Activated CD4-positive, alpha-beta T cell treated with anti-CD3 and anti-CD28 coated beads, Interleukin-2, amount 10 ng/mL, durations not matched to agents 7 days and 5 days (primary cell): ENCODE measurements at places on chromosomes 11 and 22. TPM values are rescaled to one million over a fixed set of nuclear protein-coding genes. Genes with fewer than 3 reads are reported as not detected.

Gene OTOG
- not detected for total RNA-seq

DNA sequence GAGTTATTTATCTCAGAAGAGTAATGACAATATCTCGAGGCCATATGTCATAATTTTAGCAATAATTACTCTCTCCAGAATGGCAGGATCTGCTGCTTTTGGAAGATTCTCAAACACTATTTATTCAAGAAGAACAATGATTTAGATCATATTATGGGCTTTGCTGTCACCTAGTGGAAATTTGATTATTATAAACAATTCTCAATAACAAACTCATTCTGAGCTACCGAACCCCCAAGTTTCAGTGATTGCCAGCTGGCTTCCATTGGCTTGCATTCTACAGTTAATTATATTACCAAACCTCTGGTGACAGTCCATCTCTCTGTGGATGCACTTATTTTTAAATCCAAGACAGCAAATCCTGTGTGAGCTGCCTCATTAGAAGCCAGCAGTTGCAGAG, 27.9 kb upstream of the SLC36A4 start:
- no peak for DNase-seq

Gene MRGPRE
- total RNA-seq, result not detected

Gene ABTB2
- total RNA-seq, result 0.65 TPM
